Diencephalon (tissue), 1 donor: ENCODE measurements at places on chromosomes 3 and 15. TPM values are rescaled to one million over a fixed set of nuclear protein-coding genes. Genes with fewer than 3 reads are reported as not detected.

The ADAMTSL3 gene
- 2.3 TPM for total RNA-seq

The NUP210 gene
- 11.1 TPM for total RNA-seq

The CYP1A2 gene
- not detected for total RNA-seq

The SLC6A11 gene
- 108 TPM for total RNA-seq

The PLSCR5 gene
- total RNA-seq = 3.0 TPM

The GOLGA8N gene
- total RNA-seq = 4.6 TPM

The SIN3A gene
- total RNA-seq = 32.1 TPM

The CLRN1 gene
- total RNA-seq = not detected

The ETV5 gene
- 22.6 TPM for total RNA-seq

The CCR2 gene
- 0.23 TPM for total RNA-seq

The GCSAM gene
- total RNA-seq = not detected

The ERC2 gene
- total RNA-seq = 126 TPM

The PLA2G4E gene
- total RNA-seq = not detected

The CHST13 gene
- total RNA-seq = 0.23 TPM

The PTH1R gene
- 4.2 TPM for total RNA-seq

The MAPKBP1 gene
- 36.9 TPM for total RNA-seq

The GXYLT2 gene
- 6.0 TPM for total RNA-seq

The CA12 gene
- 13.8 TPM for total RNA-seq

The C2CD4B gene
- total RNA-seq = 1.2 TPM

The PLIN1 gene
- under 0.01 TPM for total RNA-seq

The DNAJC17 gene
- total RNA-seq = 12.9 TPM

The GOLGA8T gene
- 0.69 TPM for total RNA-seq

The C3orf70 gene
- 54.9 TPM for total RNA-seq

The P3H2 gene
- 2.3 TPM for total RNA-seq

The ARPP19 gene
- total RNA-seq = 247 TPM

The ZCWPW2 gene
- 2.8 TPM for total RNA-seq

The SCN5A gene
- 2.8 TPM for total RNA-seq

The SERPINI2 gene
- 3.7 TPM for total RNA-seq

The SNUPN gene
- 24.5 TPM for total RNA-seq

The PLSCR2 gene
- total RNA-seq = not detected

The MESP2 gene
- total RNA-seq = 0.92 TPM

The VPS8 gene
- total RNA-seq = 164 TPM

The TGM5 gene
- not detected for total RNA-seq

The PRICKLE2 gene
- 69.9 TPM for total RNA-seq

The CDC25A gene
- 10.8 TPM for total RNA-seq

The VPS33B gene
- 12.9 TPM for total RNA-seq
